ENCODE measurements at places on chromosomes 13 and 19.
A peak's percentile ranks its signal among the peaks of the same experiment; 100 is the strongest.

DNA sequence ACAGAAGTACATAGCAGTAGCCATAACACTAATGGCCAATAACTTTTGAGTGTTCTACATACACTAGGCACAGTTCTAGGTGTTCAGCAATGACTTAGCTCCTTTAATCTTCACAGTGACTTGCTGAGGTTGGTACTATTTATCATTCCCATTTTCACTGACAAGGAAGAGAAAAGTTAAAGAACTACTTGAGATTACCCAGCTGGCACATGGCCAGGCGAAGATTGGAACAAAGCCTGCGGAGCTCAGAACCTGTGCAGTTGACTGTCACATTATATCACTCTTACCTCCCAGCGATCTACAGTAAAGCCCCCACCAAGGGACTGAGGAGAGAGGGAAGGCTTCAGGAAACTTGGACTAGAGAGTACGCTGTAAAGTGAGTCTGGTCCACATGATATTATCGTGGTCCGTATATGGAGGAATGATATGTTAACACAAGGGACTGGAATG is 42.4 kb upstream of the WDFY2 start:
- no peak for DNase-seq

DNA sequence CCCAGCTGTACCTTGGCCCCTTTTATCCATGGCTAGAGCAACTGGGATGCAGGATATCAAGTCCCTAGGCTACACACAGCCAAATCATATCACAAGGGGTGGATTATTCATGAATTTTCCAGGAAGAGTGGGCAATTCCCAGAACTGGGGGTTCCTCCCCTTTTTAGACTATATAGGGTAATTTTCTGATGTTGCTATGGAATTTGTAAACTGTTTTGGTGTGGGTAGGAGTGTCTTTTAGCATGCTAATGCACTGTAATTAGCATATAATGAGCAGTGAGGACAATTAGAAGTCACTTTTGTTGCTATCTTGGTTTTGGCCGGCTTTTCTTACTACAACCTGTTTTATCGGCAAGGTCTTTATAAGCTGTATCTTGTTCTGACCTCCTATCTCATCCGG is 18.0 kb upstream of the IGFL4 start:
- DNase-seq = no peak

DNA sequence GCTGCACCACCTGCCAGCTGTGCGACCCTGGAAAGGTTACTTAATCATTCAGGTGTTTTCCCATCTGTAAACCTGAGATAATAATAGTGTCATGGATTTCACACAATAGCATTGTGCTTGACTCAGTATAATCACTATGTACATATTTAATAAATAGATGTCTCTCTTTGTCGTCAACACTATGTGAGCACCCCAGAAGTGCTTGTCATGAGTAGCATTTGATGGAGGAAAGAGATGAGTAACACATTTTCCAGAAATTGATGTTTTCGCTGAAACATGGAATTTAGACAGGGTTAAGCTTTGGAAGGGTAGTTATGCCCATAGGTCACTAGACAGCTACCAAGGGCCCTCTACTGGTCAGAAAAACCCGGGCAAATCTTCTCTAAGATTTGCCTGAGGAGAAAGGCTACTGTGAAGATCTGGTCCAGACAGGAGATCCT is 9.5 kb upstream of the MBNL2 start:
- no peak for DNase-seq

DNA sequence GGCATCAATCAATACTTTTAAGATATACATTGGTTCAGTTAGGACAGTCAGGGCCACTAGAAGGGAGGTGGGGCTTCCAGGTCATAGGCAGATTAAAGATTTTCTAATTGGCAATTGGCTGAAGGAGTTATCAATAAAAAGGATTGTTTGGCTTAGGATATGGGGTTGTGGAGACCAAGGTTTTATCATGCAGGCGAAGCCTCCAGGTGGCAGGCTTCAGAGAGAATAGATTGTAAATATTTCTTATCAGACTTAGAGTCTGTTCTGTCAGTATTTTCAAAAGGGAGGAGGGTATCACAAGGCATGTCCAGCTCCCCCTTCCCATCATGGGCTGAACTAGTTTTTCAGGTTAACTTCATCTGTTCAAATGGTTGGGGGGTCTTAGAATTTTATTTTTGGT is 77.4 kb upstream of the FARP1 start:
- no peak for DNase-seq

- no peak for DNase-seq
Observed at GRCh38 chr13:40981949-40982348, 37.2 kb downstream of the ELF1 start.

- peak; percentile 86 for DNase-seq
Observed at GRCh38 chr19:50333737-50334617, 4.8 kb upstream of the KCNC3 start.

GRCh38 chr13:43694146-43694664 is 92.6 kb downstream of the ENOX1 start:
- no peak for DNase-seq

DNA sequence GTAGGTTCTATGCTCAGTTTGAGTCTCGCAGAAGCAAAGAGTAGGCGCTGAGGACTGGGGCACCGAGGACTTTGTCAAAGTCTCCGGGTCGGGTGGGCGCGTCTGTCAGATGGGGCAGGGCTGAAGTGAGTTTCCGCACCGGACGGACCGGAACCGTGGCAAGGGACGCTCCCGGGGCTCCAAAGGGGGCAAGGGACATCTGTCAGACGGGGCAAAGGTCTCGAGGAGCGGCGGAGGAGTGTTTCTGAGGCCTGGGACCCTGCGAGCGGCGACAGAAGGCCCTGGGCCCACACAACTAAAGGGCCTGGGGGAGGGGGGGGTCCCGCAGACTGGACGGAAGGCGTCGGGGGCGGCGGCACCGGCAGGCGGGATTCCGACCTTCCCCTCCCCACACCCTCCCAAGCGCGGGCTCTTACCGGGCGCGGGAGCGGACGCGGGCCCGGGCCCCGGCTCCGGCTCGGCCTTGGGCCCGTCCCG is 13.3 kb upstream of the AKAP8L start:
- DNase-seq = peak; percentile 56

DNA sequence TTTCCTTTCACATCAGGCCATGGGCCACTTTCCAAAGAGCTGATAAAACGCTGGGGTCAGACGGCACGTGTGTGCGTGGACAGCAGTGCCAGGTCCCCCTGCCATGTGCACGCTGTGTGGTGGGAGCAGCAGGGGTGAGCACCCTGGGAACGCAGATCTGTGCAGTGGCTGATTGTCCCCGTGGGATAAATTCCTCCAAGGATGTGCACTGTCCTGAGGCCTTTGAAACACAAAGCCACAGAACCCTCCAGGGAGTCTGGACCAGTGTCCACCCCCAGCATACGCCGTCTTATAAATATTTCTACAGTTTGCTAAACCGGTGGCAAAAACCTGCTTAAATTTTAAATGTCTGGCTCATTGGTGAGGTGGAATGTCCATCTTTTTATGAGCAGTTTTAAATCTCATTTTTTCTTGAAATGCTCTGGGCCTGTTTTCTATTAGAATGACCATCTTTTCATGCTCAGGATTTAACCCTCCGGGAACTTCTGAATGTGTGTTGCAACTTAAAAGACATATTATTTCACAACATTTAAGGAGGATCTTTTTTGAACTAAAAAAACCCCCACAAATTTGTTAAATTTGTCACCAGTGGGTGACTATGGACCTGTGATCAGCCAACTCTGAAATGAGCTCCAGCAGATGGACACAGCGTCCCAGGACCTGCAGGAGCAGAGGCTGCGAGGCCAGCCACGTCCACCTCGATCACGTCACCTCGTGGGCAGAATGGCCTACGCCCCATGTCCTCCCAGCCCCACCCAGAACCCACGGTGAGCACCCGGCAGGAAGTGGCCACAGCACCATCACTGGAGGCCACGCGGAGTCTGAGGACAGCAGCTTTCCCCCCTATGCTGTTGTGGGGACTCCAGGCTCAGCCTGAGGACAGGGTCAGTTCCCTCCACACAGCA is 68.6 kb downstream of the RASA3 start:
- peak; percentile 30 for DNase-seq

- no peak for DNase-seq
Observed at GRCh38 chr13:107480130-107480529, 735.2 kb downstream of the LIG4 start.

GRCh38 chr13:33145667-33146066 is 129.4 kb downstream of the KL start:
- peak; percentile 6 for DNase-seq

- DNase-seq = no peak
Observed at GRCh38 chr13:107734891-107735625, 480.3 kb downstream of the LIG4 start.

DNA sequence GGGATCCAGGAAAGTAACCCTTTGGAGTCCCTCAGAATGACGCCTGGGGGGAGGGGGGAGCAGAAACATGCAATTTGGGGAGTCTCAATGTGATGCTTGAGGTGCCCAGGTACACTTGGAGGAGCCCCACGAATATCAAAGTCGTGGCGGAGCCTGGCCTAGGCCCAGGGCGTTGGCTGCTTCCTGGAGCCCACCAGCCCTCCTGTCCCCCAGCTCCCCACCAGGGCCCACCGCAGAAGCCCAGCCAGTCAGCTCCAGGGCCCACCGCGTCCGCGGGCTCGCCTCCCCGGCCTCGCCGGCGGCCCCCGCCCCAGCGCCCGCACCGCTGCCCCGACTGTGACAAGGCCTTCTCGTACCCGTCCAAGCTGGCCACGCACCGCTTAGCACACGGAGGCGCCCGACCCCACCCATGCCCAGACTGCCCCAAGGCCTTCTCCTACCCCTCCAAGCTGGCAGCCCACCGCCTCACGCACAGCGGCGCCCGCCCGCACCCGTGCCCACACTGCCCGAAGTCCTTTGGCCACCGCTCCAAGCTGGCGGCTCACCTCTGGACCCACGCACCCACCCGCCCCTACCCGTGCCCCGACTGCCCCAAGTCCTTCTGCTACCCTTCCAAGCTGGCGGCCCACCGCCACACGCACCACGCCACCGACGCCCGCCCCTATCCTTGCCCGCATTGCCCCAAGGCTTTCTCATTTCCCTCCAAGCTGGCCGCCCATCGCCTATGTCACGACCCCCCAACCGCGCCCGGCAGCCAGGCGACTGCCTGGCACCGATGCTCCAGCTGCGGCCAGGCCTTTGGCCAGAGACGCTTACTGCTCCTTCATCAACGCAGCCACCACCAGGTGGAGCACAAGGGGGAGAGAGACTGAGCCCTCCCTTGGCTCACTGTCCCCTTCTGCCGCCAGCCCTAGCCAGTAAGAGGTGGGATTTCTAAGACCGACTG is 2.1 kb downstream of the ZNF575 start:
- DNase-seq = peak; percentile 49

- no peak for DNase-seq
Observed at GRCh38 chr13:48784916-48785548, 131.3 kb downstream of the CYSLTR2 start.

DNA sequence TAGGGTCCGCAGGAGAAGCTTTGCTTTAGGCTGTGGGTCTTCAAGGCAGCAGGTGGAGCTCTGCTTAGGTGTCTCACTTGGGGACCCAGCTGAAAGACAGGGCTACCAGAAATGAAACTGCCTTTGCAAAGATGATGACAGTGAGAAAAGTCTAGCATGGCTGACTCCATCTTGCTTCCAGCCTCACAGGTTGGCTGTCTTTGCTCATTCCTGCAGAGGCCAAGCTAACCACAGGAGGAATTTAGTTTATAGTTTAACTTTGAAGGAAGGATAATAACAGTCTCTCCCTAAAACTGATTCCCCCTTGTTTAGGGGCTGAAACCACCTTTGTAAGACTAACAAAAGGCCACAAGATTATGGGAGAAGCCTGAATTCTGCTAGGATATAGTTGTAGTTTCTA is 252.4 kb downstream of the UQCRFS1 start:
- DNase-seq = no peak

DNA sequence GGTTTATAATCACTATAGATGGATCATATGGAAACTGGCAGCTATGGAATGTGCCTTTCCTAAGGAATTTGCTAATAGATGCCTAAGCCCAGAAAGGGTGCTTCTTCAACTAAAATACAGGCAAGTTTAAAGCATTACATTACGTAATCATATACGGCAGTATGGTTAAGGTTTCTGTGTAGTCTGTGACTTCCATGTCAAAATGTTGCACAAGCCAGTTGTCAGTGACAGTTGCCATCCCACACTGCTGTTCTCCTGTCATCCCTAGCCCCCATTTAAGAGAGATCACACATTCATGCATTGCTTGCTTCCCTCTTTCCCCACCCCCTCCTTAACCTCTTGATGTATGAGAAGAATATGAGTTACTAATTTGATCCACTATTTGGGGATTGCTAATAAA is 47.3 kb downstream of the BRCA2 start:
- DNase-seq = no peak

DNA sequence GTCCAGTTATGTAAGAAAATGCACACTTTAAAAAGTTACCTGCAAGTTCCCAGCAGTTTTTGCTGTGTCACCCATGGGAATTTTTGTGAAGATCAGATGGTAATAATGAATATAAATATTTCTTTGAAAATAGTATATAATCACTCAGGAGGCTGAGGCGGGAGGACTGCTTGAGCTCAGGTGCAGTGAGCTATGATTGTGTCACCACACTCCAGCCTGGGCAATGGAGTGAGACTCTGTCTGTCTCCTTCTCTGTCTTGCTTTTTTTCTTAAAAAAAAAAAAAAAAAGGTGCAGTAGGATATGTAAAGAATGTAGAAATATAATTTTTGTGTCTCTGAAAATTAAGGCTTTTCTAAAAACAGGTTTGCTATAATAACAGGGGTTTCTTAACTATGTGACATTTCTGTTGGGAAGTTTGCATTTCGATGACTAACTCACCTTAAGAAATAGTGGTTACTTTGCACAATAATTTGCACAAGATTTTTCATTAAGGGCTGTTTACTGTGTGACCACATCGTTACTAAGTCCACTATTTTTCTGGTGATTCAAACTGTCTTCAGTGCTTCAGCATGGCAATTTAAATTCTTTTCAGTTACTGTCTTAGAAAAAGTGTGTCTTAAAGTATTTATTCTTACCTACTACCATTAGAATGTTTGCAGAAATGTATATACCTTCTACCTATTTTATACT is 37.3 kb downstream of the DNAJC3 start:
- no peak for DNase-seq

DNA sequence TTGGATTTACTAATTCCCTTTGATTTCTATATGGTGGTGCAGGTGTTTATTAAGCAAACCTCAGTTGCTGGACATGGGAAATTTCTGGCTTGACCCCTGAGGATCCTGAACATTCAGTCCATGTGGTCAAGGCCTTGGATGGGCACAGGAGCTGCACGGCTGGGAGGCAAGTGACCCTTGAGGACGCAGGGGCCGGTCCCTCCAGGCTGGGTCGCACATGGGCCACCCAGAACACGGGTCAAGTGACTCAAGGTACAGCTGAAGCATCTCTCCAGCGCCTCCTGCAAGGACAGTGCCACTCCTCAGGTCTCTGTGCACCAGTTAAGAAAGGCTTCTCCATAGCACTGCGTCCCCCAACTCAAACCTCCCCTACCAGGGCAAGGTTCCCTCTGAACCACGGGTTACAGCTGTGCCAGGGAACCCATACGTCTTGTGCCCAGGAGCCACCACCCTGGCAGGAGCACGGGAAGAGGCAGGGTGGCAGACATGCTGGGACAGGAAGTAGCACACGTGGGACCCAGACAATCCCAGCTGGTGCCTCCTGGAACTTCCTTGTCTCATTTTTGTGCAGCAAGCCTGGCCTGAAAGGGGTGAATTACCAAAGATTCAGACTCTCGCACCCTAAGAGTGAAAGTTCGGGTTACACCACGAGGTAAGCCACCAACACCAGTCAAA is 93.1 kb downstream of the SPACA7 start:
- no peak for DNase-seq

- no peak for DNase-seq
Observed at GRCh38 chr13:105442949-105443699, 1092.3 kb downstream of the EFNB2 start.

- no peak for DNase-seq
Observed at GRCh38 chr13:83825676-83826075, 56.6 kb downstream of the SLITRK1 start.
